ENCODE measurements at places on chromosomes 16 and 17. TPM values are rescaled to one million over a fixed set of nuclear protein-coding genes. Genes with fewer than 3 reads are reported as not detected.

TNFRSF13B gene
- not detected for total RNA-seq

SMPD3 gene
- total RNA-seq = 0.12 TPM

RND2 gene
- total RNA-seq = 0.50 TPM

SKAP1 gene
- total RNA-seq = not detected

FMNL1 gene
- 2.2 TPM for total RNA-seq

CD300H gene
- total RNA-seq = not detected

CACNG1 gene
- not detected for total RNA-seq

SLC35G6 gene
- total RNA-seq = not detected
